ENCODE measurements at places on chromosomes 7 and 10.

DNA sequence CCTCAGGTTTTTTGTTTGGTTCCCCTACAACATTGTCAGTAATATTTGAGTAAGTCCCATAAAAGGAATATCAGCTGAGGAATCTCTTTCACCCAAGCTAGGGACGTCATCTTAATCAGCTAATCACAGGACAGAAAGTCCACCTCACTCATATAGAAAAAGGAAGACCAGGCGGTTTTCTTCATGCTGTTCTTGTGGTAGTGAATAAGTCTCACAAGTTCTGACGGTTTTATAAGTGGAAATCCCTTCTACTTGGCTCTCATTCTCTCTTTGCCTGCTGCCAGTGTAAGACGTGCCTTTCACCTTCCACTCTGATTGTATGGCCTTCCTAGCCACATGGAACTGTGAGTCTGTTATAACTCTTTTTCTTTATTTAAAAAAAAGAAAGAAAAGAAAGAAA is 308.1 kb upstream of the PFKP start:
- DNase-seq, result no peak

DNA sequence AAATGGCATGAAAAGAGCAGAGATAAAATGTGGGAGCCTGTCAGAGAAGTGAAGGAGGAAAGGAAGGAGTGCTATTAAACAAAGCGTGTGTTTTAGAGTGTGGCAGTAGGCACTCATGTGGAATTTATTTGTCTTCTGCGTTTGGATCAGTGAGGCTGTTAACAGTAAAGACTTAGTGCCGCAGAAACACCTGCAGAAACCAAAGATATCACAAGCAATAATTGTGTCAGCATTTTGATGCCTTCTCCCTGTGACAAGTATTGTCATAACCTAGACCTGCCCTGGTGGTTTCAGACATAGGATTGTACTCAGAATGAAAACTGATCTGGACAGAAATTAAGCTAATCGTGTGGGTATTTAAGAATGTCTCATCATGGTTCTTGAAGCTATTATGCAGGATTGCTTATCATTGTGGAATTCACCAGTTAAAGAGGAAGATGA is 191.0 kb downstream of the CAMK1D start:
- no peak for DNase-seq

DNA sequence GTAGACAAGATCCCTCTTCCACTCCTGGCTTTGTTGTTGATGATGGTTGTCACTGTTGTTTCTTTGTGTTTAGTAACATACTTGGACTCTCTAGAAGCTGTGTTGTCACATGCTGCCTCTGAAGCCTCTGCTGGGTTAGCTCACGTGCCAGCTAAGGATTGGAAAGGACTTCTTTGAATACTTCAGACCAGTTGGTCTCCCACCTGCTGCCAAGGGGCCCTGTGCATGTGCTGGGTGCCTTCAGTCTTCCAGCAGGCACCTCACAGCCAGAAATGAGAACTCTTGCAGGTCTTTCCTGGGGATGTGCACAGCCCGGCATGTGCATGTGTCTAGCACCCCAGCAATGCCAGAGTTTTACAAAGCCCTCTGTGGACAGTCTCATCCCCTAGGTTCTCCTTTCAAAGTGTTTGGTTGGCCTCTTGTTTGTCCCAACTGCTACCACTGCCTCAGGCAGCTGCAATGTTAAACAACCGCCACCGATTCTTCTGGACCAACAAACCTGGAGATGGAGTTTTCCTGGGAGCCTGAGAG is 21.7 kb upstream of the NCAPG2 start:
- DNase-seq, result no peak

DNA sequence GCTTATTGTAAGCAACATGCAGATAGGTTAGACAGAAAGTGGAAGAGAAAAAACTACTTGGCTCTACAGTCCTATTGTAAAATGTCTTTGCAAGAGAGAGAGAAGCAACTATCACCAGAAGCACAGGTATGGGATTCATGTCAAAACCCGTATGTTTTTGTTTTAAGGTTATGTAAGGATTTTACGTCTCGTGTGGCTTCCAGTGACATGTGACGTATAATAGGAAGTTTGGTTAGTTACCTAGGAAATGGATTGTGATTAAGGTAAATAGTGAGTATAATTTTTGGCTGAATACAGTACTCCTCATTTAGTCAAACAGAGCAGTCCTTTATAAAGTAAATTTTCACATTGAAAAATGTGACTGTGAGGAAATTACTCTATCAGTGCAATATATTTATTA is 62.0 kb downstream of the PHF14 start:
- DNase-seq, result no peak

GRCh38 chr7:158271646-158272045 is 316.0 kb downstream of the PTPRN2 start:
- no peak for DNase-seq

DNA sequence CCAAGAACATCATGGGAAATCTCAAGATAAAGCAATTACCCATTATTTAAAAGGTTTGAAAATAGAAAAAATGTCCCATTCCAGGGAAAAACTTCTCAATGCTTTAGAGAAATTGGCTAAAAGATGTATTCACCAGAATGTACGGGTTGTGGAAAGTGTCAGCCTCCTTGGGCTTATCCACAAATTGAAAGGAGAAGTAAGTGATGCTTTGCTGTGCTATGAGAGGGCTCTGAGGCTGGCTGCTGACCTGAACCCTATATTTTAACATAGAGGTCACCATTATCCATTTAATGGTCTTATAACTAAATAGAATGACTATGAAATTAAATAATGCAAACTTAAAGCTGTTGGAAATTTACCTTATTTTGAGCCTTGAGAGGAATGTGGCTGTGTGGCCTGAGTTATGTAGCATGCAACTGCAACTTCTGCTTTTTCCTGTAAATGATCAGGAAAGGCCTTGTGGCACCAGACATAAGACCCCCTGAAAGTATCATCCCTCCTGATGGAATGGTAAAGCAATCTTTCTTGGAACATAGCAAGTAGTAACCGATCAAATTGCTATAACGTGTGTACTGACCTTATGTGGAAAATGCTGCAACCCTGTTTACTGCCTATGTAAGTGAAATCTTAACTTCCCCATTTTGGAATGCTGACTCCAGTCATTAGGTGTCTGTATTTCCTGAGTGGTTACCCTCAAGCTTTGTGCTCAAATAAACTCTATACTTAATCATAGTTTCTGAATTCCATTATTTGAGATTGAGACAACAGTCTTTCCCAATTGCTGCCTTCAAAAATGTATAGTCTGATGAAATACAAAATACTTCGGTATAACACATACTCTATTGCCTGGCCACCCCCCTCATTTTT is 6.9 kb downstream of the IFIT1B start:
- no peak for DNase-seq

DNA sequence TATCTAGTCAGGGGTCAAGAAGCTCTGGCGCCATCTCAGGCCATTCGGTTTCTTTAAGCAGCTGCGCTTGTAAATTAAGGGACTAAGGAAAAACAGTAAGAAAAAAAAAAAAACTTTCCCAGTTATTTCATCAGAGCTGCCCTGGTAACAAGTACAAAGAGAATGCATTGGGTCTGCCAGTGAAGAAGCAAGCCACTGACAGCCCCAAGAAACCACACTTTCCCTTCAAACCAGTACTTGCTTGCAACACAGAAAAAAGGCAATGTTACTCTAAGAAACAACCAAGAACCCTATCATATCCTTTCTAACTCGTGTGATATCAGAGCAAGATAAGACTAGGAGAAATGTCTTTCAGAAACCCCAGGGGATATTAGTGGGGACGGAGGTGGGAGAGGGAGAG is 40.6 kb upstream of the AOAH start:
- DNase-seq, result no peak

DNA sequence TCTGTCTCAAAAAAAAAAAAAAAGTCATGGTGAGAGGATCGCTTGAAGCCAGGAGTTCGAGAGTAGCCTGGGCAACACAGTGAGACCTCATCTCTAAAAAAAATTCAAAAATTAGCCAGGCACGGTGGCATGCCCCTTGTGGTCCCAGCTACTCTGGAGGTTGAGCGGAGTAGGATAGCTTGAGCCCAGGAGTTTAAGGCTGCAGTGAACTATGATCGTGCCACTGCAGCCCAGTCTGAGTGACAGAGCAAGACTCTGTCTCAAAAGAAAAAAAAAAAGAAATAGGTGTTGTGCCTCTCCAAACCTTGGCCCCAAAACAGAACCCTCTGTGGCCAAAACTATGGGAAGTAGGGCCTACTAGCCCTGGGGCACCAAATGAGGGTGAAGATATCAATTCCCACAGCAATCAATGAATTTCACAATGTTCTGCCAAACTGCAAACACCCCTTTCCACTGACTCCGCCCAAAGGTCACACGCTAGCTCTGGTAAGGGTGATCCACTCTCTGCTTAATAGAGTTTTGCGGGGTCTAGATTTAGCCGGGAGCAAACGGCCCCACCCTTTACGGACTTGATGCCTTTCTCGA is 16.9 kb downstream of the SSC4D start:
- DNase-seq, result no peak

All from COR-L47 (cell line).